ENCODE measurements at places on chromosomes 11 and 22.
A peak's percentile ranks its signal among the peaks of the same experiment; 100 is the strongest.

GRCh38 chr22:20465759-20466077, 28.1 kb upstream of the SCARF2 start:
- no peak for DNase-seq

GRCh38 chr11:36312611-36313472, 16.8 kb downstream of the PRR5L start:
- DNase-seq: peak; percentile 12

DNA sequence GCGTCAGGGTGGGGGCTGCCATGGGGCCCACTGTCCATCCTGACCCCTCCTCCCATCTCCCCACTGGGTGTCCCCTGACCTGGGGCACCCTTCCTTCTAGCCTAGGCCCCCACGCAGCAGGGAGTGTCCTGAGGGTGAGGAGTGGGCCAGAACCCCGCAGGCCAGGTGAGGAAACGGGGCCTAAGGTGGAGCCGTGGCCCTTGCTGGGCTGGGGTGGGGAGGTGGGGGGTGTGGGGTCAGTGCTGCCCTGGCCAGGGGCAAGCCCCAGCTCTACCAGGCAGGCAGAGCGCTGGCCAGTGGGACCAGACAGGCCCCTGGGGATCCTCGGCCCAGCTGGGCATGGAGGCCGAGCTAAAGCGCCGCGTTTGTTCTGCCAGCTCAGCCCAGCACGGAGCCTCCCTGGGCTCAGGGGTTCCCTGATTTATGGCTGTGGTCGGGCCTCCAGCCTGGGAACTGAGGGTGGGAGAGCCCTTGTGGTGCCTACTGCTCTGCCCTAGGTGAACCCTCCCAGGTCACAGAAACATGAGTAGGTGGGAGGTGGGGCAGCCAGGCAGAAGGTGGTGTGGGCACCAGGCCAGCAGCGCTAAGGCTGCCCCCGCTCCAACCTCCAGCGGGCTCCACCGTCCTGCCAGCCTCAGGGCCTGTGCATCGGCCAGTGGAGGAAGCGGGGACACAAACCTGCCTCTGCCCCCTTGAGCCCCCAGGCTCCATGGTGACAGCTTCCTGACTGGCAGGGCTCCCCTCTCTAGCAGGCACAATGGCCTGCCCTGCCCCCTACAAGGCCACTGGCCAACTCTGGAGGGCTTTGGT, 22.4 kb downstream of the TRMU start:
- DNase-seq: no peak

DNA sequence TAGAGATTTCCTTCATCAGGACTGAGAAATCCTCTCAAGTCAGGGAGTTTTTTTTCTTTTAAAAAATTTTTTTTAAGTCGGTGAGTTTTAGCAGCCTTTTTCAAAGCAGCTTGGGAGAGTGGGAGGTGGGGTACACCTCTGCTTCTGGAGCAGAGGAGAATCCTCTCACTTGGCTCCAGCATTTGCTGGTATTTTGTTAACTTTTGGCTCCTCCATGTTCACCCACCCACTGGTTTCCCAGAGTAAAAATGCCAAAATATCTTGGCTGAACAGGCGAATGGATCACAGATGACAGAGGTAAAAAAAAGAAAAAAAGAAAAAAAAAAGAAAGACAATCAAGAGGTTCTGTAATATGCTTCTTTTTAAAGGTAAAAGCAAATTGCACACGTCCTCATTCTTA, 68.0 kb downstream of the GAB2 start:
- no peak for DNase-seq

DNA sequence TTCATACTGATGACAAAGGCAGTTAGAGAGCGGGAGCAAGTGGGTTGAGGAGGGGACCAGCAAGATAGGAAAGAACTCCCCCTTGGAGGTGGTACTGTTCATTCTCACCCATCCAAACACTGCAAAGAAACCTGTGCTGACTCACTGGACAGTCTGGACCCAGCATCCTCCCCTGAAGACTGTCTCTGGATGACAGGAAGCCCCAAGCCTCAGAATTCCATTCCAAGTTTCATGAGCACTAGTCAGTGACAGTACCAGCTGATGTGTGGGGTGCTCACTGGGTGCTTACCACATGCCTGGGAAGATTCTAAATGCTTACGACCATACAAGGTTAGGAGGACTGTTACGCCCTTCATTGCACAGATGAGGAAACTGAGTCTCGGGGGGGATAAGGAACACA, 160.9 kb downstream of the IGLL1 start:
- no peak for DNase-seq

DNA sequence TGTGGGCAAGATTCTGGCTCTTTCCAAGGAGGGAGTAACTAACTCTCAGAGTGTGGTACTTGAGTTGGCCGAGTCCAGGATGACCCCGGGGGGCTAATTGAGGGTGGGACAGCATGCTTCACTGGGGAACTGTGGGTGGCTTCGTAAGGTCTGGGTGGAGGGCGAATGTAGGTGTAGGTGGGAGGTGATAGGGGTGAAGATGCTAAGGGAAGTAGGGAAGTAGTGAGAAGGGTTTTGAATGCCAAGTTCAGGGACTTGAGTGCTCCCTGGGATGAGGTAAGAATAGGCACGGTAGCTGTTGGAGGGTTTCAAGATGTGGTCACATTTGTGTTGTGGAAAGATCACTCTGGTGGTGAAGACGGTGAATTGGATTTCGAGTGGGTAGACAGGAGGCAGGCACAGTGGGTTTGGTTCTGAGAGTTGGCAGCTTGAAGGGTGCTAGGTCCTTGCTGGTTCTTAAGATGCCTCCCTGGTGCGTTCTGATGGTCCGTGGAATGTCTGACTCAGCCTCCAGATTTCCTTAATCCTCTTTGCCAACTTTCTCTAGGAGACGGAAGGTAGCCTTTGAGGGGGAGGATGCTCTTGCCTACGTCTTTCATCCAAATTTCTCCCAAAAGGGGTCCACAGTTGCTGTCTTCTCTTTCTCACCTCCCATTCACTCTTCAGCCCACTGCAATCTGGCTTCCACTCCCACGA, 2.5 kb upstream of the DNAL4 start:
- DNase-seq: no peak

DNA sequence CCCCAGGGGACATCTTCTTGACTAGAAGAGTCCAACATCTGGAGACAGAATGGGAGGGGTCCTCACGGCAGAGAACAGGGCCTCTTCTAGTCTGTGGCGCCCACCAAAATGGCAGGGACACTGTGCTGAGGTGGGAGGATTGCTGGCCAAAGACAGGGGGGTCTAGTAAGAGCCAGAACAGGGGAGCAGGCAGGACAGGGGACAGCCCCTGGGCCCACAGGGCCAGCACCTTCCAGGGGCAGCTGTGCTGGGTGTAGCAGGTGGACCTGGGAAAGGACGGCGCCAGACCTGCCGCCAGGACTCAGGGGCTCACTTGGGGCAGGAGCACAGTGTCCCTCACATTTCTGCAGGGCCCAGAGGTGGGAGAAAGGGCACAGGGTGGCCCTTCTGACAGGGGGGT, 858 bp upstream of the APOBEC3A start:
- DNase-seq: no peak
